ENCODE measurements at places on chromosomes 4 and X. TPM values are rescaled to one million over a fixed set of nuclear protein-coding genes. Genes with fewer than 3 reads are reported as not detected.

- DNase-seq: no peak
These were observed 23.4 kb downstream of the FBXO8 start for GRCh38 chr4:174260099-174260498.

FRG2 gene
- not detected for total RNA-seq

FHIP1A gene
- total RNA-seq: 19.7 TPM

DNA sequence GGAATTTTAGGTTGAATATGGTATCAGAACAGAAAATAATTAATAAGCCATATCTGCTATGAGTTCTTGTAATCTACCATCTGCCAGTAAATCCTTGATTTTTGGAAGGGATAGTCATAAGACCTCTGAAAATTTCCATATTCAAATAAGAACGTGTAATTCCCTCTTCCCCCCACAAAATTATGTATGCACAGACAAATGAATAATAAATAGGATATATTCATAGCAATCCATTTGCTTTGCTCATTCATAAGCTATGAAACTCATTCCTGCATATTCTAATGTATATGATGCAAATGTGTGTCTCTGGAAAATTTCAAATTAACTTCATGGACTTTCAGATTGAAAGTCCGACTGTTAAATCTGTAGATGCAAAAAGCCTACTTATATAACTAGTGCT is 833.1 kb upstream of the GRID2 start:
- no peak for DNase-seq

- DNase-seq: no peak
These were observed 941.6 kb upstream of the GRID2 start for GRCh38 chr4:91362125-91362524.

DNA sequence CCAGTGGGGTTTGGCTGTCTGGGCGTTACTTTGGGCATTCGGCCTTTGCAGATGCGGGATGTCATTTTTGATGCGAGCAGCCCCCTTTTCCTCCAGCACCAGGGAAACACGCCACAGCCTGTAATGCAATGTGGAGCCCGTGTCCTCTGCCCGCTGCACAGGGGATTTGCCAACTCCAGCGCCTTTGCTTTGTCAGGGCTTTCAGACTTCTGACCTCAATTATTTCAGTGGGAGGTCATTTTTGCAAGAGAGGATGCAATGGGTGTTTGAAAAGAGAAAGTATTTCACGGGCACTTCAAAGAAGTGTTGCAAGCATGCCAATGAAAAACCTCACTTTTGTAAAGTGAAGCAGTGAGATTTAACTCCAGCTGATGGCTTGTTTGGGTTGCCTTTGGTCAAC is 11.5 kb downstream of the CLCN4 start:
- no peak for DNase-seq

DNA sequence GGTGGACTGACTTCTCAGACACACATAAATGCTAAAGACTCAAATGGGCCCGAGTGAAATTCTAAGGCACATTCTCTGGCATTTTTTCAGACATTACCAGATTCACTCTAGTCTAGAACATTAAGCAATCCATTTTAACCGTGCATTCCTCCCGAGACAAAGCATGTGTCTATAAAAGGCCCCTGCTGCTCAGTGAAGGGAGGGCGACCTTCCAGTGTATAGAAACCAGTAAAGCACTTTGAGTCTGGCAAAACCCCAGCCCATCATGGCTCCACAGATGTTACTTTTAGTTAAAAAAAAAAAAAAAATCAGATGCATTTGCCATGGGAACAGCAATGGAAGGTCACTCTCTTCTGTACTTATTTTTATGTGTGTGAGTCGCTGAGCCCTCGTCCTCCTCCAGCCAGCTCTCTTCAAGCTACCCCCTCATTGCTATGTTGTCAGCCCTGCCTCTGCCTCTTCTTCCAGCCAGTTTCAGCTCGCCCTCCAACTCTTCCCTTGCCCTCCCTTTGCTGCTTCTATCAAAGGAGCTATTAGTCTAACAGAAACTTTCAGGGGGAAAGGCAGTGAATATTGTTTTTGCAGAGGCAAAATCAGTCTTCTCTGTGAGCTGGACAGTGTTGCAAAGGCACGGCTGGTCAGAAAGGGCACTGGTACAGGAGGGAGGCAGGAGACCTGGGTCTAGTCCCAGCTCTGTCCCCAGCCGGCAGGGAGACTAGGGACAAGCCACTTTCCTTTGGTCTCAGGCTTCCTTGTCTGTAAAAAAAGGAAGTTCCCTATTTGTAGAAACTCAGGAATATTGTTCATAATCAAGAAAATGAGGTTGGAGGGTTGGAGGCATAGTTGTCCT is 644.2 kb downstream of the ZNF674 start:
- DNase-seq: no peak

ZNF185 gene
- total RNA-seq: 1.3 TPM

GRCh38 chr4:34372815-34373214 is 1871.5 kb downstream of the ARAP2 start:
- DNase-seq: no peak

PF4V1 gene
- total RNA-seq: not detected

GRCh38 chr4:80916770-80917169 is 113.7 kb upstream of the BMP3 start:
- no peak for DNase-seq

- no peak for DNase-seq
These were observed 34.9 kb downstream of the GPR143 start for GRCh38 chrX:9730752-9731151.

CYP2U1 gene
- 8.6 TPM for total RNA-seq

NEXMIF gene
- total RNA-seq: 0.27 TPM

- no peak for DNase-seq
These were observed 6.8 kb upstream of the MOB1B start for GRCh38 chr4:70895405-70895804.

DNA sequence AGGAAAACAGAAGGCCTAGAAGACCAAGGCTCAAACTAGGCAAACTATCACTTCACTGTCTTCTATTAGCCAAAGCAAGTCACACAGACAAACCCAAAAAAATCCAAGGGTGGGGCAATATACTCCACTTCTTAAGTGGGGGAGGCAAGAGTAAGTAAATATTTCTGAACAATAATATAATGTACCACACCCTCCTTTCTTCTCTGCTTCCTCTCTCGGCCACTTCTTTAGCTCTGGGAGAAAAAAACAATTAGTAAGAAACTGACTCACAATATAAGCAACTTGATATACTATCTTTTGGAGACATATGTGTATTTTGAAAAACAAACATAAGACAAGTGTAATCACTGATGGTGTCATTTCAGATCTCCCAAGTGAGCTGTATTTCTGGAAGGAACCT is 14.8 kb downstream of the DCAF8L1 start:
- no peak for DNase-seq

- no peak for DNase-seq
These were observed 2182.9 kb upstream of the TENM3 start for GRCh38 chr4:180060159-180060889.

- DNase-seq: no peak
These were observed 471.3 kb downstream of the TECRL start for GRCh38 chr4:63937961-63938360.

HOPX gene
- 12.6 TPM for total RNA-seq

- no peak for DNase-seq
These were observed 656.6 kb downstream of the ANKRD50 start for GRCh38 chr4:124055896-124056295.

DNA sequence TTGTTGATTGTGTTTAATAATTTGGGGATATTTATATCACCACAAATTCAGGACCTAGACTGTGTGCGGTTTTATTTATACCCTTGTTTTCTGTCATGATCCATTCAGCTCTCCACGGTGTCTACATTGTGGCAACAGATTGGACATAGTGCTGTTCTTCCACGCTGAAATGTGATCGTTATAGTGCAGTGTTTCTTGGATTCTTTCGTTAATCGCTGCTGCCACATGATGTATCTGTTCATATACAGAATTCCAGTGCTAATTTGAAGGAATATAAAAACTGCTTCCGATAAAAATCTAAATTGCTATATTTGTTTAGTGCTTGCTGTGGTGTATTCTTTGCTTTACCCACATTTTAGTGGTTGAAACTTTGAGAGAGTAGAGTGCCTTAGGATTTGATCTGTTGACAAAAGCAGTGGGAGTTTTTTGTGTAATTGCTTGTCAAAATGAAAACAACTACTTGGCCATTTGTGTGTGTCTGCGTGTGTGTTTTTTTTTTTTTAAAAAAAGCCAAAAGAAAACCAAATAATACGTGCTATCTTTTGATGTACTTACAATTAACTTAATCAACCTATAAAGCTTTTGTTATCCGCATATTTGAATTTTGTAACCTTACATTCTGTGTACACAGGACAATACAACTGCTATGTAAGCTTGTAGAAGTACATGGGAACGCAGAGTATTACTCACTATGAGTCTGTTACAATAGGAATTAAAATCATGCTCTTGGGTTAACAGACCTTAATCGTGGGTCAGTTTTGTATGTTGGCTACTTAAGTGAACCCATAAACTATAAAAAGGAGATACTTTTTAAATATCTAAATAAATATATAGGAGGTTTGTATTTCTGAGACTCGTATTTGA is 353.3 kb downstream of the ARHGAP24 start:
- DNase-seq: no peak

DNA sequence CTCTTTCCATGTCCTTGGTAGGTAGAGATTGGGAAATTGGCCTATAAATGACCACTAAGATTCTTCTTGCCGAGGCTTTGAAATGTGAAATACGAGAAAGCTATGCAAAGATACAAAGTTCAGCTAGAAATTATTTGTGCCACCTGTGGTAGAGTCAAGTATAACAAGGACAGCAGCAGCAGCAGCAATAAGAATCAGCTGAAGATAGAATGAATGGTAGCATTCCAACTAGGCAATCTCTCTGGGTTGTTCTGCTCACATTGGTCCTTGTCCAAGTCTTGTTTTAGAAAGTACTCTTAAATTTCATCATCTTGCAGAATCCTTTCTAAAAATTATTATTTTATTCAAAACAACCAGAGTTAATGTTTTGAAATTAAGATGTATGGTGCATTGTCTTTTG is 67.8 kb upstream of the PCDH10 start:
- DNase-seq: no peak

DNA sequence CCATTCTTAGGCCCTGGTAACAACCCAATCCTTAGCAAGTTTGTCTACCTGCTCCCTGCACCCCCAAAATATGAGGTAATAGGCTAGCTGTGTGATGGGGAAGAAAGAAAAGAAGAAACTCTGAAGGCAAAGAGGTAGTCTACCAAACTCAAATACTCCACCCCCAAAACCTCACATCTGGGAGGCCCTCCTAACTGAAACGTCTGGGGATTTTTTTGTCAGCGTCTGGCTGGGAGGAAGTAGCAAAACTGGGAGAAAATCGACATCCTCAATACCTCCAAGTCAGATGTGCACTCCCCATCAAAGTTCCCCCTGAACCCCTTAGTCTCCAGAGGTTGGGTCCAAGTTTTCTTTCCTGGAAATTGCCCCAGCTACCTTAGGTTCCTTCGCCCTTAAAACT is 1.0 kb downstream of the LAMP2 start:
- DNase-seq: no peak

GRCh38 chr4:602559-602942 is 22.8 kb upstream of the PDE6B start:
- no peak for DNase-seq

- DNase-seq: no peak
These were observed 71.8 kb downstream of the C4orf46 start for GRCh38 chr4:158599765-158600498.

DNA sequence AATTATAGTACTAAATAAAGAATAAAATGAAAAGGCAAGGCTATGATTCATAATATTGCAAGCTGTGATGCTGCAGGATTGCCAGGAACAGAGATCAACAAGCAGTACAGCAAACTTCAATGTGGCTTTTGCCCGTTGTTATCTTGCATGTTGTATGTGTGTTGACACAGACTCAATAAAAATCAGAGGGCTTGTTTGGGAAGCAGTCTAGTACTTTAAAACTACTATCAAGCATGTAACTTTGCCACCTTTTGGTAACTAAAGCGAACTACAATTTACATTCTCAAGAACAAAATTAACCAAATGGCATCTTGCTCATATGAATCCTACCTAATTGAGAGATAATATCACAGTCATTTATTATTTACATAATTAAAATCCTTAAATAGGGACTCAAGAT is 79.8 kb upstream of the GPM6A start:
- DNase-seq: no peak

VCX3B gene
- not detected for total RNA-seq

DNA sequence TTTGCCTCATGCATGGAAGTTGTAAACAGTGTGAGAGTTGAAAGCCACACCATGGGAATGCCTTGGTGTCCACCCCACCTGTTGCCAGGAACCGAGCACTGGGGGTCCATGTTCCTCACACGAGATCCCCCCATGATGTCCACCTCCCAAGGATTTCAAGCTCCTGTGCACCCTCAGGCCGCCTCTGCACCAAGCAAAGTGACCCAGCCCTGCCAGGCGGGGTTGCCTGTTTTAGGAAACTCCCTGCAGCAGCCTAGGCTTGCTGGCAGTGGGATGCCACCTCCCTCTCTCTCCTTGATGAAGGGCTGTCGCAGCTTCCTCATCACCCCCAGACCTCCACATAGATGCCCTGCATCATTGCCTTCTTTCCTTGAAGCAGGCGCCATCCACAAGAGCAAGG is 82.8 kb downstream of the GPR143 start:
- DNase-seq: no peak

DOCK11 gene
- 1.6 TPM for total RNA-seq

AMBN gene
- total RNA-seq: not detected

GRCh38 chr4:173217075-173217474 is 48.5 kb downstream of the GALNT7 start:
- no peak for DNase-seq

All from heart right ventricle (tissue), 16 donors.